ENCODE measurements at places on chromosomes 5 and 9.

DNA sequence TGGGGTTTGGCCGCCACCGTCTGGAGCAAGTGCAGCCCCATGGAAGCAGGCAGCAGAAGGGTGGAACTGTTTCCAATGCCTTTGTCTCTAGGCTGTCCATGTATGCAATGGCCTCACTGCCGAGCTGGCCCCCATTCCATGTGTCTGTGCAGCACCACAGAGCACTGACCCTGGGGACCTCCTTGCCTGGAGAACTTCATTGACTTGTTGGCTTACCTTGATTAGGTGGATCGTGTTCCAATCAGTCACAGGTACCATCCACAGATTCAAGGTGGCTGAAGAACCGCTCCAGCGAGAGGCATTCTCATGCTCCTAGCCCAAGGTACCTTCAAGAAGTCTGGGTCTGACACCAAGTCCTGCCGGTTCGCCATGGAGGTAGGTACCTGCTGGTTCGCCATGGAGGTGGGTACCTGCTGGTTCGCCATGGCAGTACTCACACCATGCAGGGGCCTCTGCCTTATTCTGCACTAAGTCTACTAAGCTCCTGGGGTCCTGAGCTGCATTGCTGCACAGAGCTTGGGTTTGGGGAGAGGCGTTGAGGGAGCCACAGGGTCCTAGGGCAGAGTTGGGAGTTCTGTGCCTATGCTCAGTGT, 358.3 kb upstream of the IRX1 start:
- DNase-seq: no peak

- DNase-seq: no peak
These were observed 89.5 kb upstream of the MAP3K1 start for GRCh38 chr5:56725711-56726411.

DNA sequence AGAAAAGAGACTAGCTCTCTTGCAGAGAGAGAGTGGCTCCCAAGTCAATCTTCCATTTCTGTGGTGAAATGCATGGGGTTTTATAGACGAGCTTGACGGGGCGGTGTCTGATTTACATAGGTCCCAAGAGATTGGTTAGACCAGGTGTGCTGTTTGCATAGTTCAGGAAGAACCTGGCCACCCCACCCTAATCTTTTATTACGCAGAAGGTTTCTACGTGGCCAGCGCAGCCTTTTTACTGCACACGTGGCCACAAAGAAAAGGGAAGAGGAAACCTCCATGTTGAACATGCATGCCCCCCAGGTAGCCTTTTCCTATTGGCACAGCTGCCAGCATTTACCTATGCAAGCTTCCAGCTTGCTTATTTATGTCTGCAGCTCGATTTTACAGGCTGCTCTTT, 92.1 kb downstream of the CAVIN4 start:
- no peak for DNase-seq

DNA sequence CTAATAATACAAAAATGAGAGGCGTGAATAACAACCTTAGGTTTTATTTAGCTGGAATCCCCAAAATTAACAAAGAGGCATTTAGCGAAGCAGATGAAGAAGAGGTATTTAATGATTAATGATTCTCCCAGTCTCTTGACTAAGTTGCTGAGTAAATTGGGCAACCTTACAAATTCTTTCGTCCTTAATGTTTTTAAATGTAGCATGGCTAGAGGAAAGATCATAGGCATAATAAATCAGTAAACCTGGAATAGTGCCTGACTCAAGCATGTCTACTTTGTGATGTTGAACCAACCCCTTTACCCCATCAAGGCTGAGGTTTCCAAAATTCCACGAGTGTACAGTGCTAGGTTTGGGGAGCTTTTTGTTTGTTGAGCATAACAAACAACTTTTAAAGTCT, 7.9 kb downstream of the BHMT start:
- no peak for DNase-seq

DNA sequence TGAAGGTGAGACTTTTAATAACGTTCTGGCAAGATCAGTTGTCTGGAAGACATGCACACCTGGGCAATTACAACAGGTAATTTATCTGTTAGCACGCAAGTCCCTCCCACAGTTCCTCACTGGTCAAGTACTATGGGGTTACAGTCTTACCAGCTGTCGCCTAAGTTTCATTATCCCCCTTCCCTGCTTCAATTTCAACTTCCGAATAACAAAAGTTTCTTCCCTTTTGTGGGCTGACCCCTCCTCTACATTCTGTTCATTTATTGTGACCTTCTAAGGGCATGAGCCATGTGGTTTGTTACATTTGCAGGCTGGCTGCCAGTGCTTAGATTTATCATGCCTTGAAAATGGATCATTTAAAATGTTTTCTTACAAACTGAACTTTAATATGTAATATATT, 16.5 kb downstream of the GAPT start:
- no peak for DNase-seq

DNA sequence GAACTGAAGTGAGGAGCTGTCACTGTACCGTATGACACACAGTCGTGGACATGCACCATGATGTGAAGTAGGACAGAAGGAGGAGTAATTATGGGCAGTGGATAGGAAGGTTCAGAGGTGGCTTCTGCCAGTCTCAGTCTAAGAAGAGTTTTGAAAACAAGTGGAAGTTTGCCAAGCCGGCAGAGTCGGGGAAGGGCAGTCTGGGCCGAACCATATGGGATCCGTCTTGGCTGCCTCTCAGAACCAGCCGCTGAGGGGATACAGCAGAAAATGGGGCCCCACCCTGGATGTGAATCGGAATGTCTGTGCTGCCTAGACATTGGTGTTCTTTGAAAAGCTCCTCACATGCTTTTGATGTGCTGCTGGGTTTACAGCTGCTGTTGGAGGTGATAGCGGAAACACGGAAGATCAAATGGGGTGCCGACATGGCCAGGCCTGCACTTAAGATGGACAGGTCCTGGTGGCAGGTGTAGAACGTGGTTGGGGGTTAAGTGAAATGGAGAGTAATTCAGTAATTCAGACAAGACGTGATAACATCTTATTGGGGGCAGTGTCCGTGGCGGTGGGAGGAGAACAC, 11.2 kb downstream of the SNX18 start:
- DNase-seq: no peak

DNA sequence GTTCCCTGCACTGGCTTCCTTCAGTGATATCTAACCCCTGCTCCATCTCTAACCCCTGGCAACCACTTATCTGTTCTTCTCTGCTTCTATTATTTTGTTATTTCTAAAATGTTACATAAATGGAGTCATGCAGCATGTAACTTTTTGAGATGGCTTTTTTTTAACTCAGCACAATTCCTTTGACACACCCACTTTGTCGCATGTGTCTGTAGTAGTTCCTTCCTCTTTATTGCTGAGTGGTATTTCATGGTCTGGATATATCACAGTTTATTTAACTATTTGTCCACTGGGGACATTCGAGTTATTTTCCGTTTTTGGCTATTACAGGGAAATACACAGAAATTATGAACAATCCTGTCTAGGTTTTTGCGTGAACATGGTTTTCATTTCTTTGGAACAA, 200.2 kb downstream of the TRIO start:
- no peak for DNase-seq

- no peak for DNase-seq
These were observed 28.7 kb downstream of the PROP1 start for GRCh38 chr5:177967221-177967887.

- no peak for DNase-seq
These were observed 248.0 kb upstream of the PTGER4 start for GRCh38 chr5:40431734-40432133.

DNA sequence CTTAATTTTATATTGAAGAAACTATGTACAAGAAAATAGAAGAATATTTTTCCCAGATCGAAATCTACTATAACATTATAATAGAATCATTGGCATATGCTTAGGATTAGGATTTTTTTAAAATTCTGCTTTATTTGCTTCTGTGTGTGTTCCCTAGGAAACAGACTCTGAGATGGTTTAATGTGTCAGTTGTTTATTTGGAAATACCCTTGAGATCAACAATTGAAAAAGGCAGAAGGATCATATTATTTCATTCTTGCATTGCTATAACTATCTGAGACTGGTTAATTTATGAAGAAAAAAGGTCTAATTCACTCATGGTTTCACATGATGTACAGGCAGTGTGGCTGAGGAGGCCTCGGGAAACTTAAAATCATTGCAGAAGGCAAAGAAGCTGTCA, 622.6 kb downstream of the PRR16 start:
- DNase-seq: no peak

GRCh38 chr5:21817668-21818369, 1035.3 kb downstream of the CDH12 start:
- no peak for DNase-seq

- no peak for DNase-seq
These were observed 56.2 kb downstream of the SEMA6A start for GRCh38 chr5:116518423-116518822.

GRCh38 chr9:113973226-113973625, 97.1 kb downstream of the ZNF618 start:
- no peak for DNase-seq

- no peak for DNase-seq
These were observed 102.3 kb downstream of the EPB41L4A start for GRCh38 chr5:112316731-112317130.

GRCh38 chr9:21943464-21943863, 50.7 kb downstream of the CDKN2A start:
- DNase-seq: no peak

DNA sequence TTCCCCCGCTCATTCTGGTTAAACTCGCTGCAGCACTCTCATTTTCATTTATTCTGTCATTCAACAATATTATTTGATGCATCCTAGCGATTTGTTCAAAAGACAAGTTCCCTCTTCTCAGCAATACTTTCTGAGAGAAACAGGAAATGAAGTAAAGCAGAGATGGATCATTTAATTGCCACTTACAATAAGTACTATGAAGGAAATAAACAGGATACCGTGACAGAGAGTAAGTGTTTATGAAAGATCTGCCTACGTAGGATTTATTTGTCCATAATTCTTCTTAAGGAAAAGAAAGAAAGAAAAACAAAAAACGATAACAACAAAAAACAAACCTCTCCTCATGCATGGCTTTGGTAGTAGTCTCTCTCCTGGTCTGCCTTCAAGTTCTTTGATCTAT, 406.8 kb upstream of the ZNF608 start:
- no peak for DNase-seq

- no peak for DNase-seq
These were observed 257.9 kb downstream of the ASTN2 start for GRCh38 chr9:117156771-117157535.

Measured in stimulated activated CD4-positive, alpha-beta T cell treated with anti-CD3 and anti-CD28 coated beads, Interleukin-1b, Interleukin-23, amount 100 ng/mL, for 4 hours (primary cell).